Urinary bladder (tissue), 4 donors: ENCODE measurements at places on chromosomes 1 and 21. TPM values are rescaled to one million over a fixed set of nuclear protein-coding genes. Genes with fewer than 3 reads are reported as not detected.

DNA sequence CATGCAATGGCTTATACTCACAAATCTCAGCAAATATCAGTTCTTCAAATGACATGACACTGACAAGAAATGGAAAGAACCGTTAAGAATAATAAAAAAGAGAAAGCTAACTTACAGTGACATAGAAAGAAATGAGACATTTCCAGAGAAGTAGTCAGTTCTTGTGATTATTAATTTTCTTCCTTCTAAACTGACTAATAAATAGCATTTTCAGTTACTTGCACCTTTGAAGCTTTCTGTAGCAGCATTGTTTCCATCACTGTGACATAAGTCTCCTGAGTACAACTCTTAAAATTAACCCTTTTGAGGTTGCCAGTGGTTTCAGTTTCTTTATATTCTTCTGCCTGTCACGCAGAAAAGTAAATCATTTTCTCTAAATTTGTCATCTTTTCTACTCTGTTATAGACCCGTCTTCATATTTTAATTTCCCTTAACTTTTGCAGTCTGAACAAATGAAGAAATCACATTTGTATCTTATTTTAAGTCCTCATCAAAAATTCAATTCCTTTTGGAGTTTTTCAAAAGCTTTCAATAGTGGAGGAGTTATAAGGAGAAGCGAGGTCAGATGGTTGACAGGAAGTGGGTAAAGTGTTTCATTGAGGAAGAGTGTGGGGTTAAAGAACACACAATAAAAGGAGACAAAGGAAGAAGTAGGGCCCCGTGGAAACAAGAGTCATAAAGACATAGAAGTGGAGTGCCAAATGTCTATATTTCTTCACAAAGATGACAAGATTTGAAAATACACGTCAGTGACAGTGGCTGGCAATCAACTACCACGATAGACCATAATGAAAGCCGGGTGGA lies 57.9 kb upstream of the S1PR1 start:
- DNase-seq = no peak

DNA sequence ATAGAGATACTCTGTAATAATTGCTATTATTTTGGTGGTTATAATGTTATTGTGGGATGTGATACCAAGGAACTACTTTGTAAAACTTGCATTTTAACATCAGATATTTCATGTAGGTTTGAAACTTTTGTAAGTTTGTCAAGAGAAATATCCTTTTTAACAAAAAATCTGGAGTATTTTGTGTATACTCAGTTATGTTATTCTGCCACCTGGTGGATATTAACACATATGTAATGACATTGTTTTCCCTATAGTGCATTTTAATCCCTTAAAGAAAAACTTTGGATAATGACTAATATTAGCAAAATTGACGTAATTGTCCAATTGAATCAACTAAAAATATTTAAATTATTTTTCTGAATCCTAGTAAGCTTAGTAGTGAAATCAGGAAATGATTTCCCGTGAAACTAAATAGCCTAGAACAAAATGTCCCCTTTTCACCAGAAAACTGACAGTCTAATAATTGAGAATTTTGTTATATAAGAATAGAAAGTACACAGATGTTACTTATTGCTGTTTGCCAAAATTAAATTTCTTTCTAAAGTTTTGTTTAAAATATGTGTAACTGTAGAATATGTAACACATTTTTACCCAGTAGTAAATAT lies 39.6 kb downstream of the KCTD3 start:
- DNase-seq = no peak

DNA sequence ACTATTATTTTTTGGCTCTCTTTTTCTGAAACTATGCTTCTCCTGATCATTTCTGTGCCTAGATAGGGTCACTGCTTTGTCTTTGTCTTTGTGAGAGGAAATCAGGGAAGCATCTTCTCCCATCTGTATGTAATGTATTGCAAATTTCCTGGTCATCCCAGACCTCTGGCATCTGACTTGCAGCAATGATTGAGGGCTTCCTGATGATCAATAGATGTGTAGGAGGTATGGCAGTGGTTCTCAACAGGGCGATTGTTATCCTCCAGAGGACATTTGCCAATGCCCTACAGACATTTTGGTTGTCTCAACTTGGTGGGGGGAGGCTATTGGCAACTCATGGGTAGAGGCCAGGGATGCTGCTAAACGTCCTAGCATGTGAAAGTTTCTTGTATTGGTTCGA lies 64.7 kb downstream of the RGL1 start:
- no peak for DNase-seq

- no peak for DNase-seq
These were observed 12.7 kb downstream of the TESK2 start for GRCh38 chr1:45478121-45478814.

DNA sequence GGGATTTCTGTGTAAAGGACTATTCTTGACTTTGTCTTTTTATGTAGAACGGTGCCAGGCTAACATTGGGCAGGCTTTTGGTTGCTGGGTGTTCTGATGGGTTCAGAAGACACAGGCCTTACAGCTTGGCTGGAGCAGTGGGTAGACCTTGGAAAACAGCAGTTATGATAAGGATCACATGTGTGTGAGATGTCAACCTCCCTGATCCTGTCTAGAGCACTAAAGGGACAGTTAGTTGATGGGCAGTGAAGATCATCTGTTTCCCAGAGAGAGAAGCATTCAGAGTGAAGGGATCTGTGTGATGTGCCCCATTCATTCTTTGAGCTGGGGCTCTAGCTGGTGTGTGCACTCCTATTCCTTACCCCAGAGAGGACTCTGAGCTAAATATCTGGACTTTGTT lies 88.0 kb downstream of the NOS1AP start:
- no peak for DNase-seq

GRCh38 chr1:225549821-225550220 lies 103.1 kb downstream of the ENAH start:
- no peak for DNase-seq

GRCh38 chr21:45983981-45984551 lies 2.5 kb downstream of the COL6A1 start:
- DNase-seq = no peak

DNA sequence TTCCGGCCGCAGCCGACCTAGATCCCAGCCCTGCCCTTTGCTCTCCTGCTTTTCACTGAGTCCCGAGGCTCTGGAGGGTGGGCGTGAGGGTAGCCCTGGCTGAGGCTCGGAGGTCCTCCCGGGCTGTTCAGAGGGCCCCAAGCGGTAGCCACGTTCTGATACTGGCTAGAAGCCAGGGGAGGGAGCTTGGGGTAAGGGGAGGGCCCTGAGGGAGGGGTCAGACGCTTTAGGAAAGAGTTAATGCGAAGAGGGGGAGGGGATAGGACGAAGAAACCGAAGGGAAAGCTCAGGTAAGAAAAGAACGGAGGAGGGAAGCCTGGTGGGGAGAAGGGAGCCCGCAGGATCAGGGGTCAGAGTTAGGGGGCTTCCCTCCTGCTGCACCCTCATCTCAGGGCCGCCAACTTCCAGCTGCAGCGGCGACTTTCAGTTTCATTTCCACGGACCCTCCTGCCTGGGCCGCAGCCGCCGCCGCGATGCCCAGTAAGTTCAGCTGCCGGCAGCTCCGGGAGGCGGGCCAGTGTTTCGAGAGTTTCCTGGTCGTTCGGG lies at the start of gene MOV10:
MOV10 (plus strand) TSS at position 220 of the 546 bp plus-strand sequence; CDS start at position 474, 254 bp downstream.
- no peak for DNase-seq

DNA sequence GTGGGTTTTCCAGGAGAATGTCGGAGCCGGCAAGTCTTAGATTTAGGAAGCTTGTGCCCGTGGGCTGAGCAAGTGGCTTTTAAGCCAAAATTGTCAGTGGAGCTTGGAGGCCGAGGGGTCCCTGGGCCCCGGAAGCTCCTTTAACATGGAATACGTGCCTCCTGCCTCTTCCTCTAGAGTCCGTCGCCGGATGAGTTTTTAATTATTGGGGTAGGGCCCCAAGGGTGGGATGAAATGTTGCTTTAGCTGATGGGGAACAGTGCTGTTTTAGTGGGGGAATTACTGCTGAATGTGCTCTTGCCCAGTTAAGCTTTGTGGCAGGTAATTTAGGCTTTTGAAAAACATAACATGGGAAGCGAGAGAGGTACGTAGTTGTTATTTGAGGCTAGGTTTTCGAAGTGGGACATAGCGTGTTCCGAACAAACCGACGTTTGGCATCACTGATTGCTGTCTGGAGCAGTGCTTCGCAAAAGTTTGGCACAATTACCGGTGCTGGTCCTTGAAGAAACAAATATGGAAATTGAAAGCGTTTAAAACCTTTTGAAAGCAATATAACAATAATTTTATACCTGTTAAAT lies 786 bp downstream of the RPL5 start:
- no peak for DNase-seq

GRCh38 chr21:45111703-45112102 lies 37.3 kb downstream of the ADARB1 start:
- no peak for DNase-seq

- DNase-seq = no peak
These were observed 467.1 kb downstream of the LMO4 start for GRCh38 chr1:87795615-87796337.

- DNase-seq = no peak
These were observed 19.4 kb downstream of the COL6A1 start for GRCh38 chr21:46000731-46001641.

GRCh38 chr21:24183077-24183476 lies 1424.2 kb downstream of the MRPL39 start:
- DNase-seq = no peak

DNA sequence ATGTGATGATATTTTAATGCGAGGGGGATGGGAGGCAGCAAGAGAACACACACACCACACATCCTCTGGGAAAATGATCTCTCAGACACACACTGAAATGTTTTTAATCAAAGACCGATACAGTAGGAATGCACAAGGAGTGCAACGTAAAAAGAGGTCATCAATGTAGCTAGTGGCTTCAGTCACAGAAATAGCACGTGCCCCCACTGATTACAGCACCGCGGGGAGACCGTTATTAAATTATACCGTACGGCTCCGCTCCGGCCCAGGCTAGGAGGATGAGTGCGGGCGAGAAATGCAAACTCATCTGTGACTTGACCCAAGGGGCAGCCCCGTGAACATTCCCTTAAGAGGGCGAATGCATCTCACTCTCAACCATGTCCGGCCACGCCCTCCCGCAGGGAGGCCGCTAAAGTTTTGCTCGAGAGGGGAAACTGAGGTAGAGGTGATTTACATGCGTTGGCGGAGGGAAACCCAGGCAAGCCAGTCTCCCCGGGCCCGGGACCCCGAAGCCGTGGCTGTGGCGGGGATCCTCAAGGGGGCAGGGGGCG lies 552 bp downstream of the UBR4 start:
- no peak for DNase-seq

SZT2 gene
- 42.3 TPM for total RNA-seq

TINAGL1 gene
- 94.1 TPM for total RNA-seq

ALX3 gene
- total RNA-seq = 0.21 TPM

CRNN gene
- not detected for total RNA-seq

FAM72D gene
- 0.85 TPM for total RNA-seq

CR1 gene
- total RNA-seq = 6.7 TPM
